ENCODE measurements at places on chromosomes 2 and 18.

DNA sequence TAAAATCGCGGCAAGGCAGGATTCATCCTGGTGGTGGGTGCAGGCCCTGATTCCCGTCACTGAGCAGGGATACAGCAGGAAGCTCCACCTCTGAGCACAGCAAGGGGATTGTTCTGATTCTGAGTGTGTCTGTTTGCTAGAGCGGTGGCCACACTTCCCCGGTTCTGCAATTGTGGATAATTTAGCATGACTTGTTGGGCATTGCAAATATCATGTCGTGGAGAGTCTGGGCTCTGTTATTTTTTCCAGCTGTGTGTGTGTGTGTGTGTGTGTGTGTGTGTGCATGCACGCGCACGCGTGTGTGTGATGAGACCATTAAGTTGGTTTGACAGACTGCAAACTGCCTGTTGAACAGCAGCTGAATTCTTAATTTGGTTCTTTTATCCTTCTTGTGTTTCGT, 4.1 kb upstream of the TMEM18 start:
- DNase-seq, result no peak

DNA sequence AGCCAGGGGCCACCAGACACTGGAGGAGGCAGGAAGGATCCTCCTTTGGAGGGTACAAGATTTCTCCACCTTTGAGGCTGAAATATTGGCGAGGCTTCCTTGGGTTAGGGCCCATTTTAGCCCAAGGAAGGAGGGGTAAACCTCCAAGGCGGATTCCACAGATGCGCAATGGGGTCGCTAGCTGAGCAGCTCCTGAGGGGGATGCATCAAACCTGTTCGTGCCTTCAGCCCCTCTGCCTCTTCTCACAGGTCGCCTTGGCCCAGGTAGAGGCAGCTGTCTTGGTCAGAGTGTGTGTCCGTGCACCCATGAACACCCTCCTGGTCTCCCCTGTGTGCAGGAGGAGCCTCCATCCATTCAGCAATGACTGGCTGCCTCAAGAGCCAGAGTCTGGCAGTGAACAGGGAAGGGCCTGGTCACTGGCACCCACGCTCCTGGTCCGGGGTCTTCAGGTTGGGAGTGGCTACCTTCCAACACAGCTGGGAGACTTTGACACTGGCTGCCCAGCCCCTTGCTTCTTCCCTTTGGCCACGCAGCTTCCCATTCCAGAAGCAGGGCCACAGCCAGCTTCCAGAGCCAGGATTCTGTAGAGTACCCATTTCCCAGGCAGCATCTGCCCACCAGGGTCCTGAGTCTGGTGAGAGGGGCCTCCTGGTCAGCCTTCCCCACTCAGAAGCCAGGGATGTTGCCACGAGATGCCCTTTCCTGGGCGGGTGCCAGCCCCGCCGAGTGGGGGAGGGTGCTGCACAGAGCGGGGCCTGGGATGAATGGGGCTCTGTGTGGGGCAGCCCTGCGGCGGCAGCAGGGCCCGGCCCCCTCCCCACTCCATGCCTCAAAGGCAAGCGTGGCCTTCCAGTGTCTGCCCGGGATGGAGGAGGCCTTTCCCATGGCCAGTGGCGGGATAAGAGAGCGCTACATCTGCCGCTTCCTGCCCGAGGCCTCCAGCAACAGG, 95.8 kb upstream of the GPC1 start:
- DNase-seq, result no peak

DNA sequence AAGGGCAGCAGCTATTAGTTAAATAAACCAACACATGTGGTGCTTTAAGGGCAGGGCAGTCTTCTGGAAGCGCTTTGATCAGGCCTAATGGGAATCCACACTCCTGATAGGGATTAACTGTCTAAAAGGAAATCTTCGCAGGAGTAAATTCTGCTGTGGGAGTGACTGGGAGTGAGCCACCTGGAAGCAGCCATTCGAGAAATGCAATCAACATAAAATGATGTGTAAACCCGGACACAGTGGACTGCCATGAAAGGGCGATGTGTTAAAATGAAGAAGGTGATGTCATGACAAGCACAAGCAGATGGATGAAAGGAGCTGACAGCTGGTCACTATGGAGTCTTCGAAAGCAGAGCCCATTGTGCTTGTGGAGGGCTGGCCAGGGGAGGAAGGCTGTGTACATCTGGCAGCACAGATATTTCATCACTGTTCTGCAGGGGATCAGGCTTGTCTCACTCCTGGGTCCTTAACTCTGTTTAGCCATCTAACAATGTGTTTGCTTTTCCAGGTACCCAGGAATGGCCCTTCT, 24.8 kb upstream of the GALNT14 start:
- DNase-seq, result no peak

GRCh38 chr2:184596819-184597411, 1.4 kb upstream of the ZNF804A start:
- DNase-seq, result no peak

DNA sequence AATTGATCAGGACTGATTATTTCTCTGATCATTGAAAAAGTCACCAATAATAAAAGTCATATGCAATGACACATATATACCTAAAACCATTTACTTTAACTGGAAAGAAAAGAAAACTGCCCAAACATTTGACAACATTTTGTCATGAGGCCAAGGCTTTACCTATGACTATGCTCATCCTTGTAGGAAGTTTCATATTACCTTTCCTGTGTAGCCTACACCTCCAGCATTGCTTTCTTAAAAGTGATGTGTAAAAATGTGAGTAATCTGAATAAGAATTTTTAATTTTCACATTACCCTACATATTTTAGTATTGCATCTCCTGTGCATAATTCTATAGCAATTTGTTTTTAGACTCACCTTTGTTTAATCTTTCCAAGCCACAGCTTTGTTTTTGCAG, 419.8 kb upstream of the FIGN start:
- DNase-seq, result no peak

GRCh38 chr2:203722411-203722810, 16.0 kb downstream of the CD28 start:
- DNase-seq, result no peak

- no peak for DNase-seq
Measured at GRCh38 chr2:177747384-177747783, 325.2 kb downstream of the PDE11A start.

DNA sequence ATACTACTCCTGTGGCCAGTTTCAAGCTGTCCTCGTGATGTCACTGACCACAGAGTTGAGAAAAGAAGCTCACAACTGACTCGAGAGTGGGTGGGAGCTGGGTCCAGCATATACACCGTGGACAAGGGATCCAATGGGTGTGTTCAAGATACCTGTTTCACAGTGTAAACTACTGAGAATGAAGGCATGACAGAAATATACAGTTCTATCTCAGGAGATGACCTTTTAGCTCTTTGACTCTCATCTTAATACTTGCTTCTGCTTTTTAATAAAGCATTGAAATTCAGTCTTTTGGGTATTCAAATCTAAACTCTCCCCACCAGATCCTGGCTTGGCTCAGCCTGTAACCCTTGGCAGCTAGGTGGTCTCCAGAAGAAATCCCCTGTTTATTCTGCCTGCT, 130.1 kb downstream of the MAP2 start:
- DNase-seq, result no peak

DNA sequence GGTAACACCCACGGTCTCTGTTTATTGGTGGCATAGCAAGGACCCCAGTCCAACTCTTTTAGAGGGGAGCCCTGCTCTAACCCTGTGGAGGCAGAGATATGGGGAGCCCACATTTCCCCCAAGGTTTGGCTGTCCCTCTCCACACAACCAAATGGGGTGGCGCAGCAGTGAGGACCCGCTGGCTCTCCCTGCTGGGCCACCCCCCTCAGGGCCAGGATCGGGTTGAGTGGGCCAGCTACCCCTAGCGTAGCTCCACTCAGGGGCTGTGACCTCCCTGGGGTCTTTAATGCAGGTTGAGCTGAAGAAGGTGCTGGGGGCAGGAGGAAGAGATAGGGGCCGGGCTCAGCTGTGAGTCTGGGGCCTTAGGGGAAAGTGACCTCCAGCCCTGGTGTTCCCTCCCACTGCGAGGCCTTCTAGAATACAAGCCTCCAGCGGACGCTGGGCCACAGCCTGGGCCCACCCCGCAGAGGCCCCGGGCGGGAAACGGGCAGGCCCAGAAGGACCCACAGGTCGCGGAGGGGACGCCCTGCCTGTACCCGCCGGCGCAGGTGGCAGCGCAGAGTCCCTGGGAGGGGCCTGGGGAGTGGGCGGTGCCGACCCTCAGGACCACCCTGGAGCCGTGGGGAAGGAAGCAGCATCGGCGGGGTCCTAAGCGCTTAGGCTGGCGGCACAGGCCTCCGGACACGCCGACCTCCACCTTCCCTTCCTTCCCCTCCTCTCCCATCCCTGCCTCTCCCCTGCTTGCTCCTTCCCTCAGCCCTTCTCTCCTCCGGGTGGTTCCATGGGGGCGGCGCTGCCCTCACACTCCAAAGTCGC, 9.6 kb downstream of the CROCC2 start:
- DNase-seq, result no peak

DNA sequence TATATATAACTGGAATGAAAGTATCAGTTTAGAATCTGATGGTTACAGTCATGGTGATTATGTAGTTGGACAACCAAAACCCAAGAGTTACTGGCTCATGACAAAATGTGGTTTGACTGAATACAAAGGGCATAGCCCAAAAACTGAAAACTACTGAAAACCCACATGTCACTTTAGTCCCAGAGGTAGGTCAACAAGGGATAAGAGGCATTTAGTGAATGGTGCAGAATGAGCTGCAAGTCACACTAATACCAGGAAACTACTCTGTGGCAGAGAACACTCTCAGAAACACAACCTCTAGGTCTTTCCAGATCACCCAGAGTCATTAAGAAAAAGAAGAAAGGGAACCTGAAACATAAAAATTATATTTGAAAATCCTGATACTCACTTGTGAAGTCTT, 154.5 kb downstream of the AGPS start:
- no peak for DNase-seq

DNA sequence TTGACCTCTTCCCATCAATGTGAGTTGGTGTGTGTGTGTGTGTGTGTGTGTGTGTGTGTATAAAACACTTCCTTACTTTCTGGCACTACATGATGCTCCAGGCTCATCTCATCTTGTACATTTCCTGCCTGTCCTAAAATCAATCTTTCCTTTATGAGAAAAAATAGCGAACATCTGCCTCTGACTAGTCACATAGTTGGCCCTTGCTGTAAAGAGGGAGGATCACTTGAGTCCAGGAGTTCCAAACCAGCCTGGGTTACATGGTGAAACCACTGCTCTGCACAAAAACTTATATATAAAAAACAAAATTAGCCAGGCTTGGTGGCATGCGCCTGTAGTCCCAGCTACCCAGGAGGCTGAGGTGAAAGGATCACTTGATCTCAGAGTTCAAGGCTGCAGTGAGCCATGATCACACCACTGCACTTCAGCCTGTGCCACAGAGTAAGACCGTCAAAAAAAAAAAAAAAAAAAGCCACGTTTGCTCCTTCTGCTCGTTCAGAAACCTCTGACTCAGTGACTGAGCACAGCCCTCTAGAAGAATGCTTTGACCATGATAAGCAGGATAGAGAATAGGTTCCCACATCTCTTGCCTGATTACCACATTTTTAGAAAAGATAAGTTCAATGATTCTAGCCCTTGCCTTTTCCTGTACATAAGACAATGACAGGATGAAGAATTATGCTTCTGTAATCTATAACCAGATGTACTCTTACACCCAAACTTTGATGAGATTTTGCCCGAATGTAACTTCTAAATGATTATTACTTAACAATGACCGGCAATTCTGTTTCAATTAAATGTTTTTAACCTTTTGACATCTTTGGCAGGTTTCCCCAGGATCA, 45.2 kb upstream of the ST3GAL5 start:
- DNase-seq, result no peak

GRCh38 chr2:88575051-88575450, 52.2 kb downstream of the EIF2AK3 start:
- no peak for DNase-seq

GRCh38 chr2:20674309-20674965, 7.5 kb downstream of the GDF7 start:
- DNase-seq, result no peak

- no peak for DNase-seq
Measured at GRCh38 chr2:217248312-217248935, 388.6 kb upstream of the TNP1 start.

- no peak for DNase-seq
Measured at GRCh38 chr18:32349728-32350395, 120.8 kb downstream of the GAREM1 start.

- DNase-seq, result no peak
Measured at GRCh38 chr18:58805467-58806187, 59.0 kb upstream of the ZNF532 start.

DNA sequence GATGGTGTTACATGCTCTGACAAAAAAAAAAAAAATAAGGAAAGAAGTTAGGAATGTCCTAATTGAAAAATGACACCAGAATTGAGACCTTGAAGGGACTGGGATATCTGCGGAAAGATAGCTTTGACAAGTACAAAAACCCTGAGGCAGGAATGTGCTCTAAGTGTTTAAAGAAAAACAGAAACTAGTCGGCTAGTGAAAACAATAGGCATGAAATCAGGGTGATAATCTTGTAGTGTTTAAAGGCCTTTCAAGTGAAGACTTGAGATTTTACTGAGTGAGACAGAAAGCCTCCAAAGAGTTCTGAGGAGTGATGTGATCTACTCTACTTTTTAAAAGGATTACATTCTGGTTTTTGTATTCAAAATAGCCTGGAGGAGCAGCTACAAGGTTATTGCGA, 107.4 kb downstream of the COBLL1 start:
- no peak for DNase-seq

DNA sequence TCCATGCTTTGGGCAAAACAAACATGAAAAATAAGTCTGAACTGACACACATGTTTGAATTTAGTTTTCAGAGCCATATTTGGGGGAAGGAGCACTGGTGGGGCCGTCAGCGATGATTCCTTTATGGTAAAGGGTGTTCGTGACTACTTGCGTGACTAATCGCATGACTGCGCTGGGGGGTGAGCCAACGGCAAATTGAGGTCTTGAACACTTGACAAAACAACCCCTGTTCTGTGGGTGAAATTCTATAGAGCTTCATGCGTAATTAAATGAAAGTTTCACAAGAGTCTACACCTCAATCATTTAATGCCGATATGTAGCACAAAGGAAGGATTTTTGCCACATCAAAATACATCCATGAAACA, 127.5 kb upstream of the CYP1B1 start:
- DNase-seq, result no peak

DNA sequence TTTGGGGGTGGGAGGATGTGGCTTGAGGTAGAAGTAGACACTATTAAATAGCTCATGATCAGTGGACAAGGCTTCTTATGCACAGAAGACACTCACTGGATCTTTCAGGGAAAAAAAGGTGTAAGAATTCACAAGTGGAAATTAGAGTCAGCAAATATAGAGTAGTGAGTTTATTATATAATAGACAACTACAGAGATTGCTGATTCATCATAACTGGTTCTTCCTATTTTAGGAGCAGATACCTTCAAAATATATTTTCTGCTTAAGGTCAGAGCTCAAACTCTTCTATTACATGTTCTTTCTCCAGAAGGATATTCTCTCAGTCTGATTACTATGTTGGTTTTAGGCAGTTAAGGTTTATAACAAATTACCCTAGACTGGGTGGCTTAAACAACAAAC, 646.9 kb upstream of the CDH7 start:
- DNase-seq, result no peak

All from T-helper 2 cell (primary cell).